PC-9 (cell line): ENCODE measurements at places on chromosomes 11 and 22.

GRCh38 chr22:17787716-17788330 lies 13.6 kb upstream of the BID start:
- DNase-seq = no peak

DNA sequence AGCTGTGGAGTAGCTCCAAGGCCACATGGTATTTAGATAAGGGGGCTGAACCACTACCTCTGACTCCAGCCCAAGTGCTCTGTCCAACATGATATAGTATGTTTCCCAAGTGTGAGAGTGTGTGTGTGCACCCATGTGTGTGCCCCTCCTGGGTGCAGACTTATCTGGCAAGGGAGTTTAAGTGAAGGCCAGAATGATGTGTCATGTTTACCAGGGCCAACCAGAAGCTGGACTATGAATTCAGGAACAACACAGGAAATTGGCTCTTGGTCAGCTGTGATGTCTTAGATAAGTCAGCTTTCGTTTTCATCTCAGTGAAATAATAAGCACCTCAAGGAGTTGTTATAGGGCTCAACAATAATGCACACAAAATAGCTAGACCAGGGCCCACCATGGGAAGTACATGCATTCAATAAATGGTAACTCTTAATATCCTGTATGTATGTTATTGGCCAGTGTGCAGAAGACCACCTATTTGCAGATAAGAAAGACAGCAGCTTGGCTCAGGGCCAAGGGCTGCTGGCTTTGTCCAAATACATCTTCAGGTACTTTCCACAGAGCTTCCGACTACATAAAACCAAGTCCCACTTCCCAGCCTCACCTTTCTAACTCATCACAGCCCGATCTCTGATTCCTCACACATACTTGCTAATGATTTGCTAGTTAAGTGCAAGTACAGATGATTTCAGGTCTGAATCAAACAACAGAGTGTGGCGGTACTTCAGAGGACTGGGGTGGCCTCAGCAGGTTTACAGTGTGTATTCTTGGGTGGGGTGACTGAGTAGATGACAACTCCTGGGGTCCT lies 120.9 kb downstream of the ME3 start:
- DNase-seq = peak; percentile 82

GRCh38 chr11:35112056-35112845 lies 26.7 kb upstream of the CD44 start:
- no peak for DNase-seq

GRCh38 chr11:269146-269890 lies 8.9 kb upstream of the NLRP6 start:
- DNase-seq = no peak

GRCh38 chr11:77789061-77789730 lies 31.3 kb downstream of the RSF1 start:
- no peak for DNase-seq

GRCh38 chr22:25139062-25139461 lies 60.6 kb upstream of the CRYBB3 start:
- no peak for DNase-seq

DNA sequence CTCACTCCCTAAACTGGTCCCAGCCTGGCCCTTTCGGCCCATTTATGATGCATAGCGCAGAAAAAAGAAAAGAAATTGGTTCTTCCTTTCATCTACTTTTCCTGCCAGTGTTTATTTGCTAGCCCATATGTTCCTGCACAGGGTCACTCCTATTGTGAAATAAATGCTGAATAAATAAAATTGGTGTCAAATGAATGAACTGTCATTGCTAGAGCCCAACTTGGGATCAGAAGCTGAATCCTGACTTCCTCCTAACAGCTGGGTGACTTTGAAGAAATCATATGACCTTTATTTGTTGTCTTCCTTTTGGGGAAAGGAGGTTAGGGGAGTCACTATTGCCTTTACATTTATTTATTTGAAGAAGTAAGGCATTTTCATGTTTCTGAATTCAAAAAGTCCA lies 92.0 kb downstream of the PRR5L start:
- no peak for DNase-seq

- no peak for DNase-seq
Observed at GRCh38 chr11:85886089-85887056, 31.2 kb downstream of the CCDC83 start.

- no peak for DNase-seq
Observed at GRCh38 chr22:31278626-31279326, 13.5 kb downstream of the PIK3IP1 start.

- DNase-seq = peak; percentile 39
Observed at GRCh38 chr11:29962243-29962642, 54.6 kb downstream of the KCNA4 start.

DNA sequence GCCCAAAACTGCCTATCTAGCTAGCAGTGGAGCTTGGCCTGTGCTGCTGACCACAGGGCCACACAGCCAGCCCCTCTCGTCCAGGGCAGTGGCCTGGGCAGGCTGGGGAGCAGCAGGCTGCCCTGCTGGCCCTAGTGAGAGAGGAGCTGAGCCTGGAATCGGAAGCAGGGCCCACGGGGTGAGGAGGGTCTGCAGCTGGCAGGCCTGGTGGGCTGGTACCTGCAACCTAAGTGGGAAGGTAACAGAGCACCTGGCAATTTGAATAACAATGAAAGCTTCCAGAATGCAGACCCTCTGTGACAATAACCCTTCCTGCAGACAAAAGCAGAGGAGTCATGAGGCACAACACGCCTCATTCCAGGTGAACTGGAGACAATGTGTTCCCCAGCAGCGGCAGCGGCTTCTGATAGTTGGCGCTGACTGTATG lies 31.8 kb upstream of the RFPL3 start:
- DNase-seq = no peak

DNA sequence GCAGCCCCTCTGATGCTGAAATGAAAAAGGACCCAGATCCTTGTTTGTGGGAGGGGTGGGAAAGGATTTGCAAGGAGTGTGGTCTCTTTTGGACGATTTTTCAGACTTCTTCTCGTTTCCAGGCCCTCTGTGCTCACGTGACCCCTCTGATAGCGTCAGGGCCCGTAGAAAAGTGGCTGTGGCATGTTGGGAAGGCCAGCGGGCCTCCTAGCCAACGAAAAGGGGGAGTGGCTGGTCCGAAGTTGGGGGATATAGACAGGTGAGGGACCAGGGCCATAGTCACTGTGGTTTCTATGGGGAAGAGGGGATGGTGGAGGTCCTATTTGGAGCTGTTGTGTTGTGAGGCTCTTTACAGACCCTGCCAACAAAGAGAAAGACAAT lies 6.6 kb downstream of the PARVB start:
- no peak for DNase-seq

- DNase-seq = no peak
Observed at GRCh38 chr22:30947816-30948454, 20.6 kb downstream of the MORC2 start.

GRCh38 chr22:48900327-48900597 lies 927.4 kb downstream of the BRD1 start:
- DNase-seq = no peak

DNA sequence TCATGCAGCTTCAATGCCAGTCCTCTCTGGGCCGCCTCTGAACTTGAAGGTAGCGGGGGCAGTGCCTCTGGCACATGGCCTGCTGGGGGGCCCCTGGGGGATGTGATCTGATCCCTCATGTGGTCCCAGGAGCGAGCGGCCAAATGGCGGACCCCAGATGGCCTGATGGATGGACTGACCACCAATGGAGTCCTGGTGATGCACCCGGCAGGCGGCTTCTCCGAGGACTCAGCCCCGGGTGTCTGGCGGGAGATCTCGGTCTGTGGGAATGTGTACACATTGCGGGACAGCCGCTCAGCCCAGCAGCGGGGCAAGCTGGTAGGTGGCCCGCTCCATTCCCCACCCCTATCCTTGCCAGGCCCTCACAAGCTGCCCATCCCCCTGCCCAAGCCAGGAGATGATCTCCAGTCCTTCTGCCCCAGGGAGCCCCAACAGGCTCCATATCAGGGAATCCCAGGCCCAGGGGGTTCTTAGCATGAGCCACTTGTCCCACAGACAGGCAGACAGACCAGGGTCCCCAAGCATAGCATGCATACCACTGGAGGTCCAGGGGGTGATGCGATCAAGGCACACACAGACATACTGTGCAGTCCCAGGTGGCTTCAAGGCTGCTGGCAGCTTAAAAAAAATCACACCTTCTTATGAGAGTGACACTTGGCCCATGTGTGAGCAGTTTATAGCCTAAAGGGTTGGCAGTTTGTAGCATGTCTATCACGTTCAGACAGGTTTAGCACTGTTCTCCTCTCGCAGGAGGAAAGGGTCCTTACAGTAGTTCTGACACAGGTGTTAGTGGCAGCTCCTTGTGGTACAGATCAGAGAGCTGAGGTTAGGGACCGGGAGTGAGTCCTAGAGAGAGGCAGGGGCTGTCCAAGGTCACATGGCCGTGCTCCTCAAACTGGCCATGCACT lies 6.4 kb upstream of the DPP3 start:
- no peak for DNase-seq

- DNase-seq = no peak
Observed at GRCh38 chr11:41190437-41191082, 268.9 kb downstream of the LRRC4C start.

- no peak for DNase-seq
Observed at GRCh38 chr11:106202935-106203620, 125.6 kb downstream of the AASDHPPT start.

- no peak for DNase-seq
Observed at GRCh38 chr11:107257710-107258109, 199.9 kb downstream of the CWF19L2 start.

- DNase-seq = no peak
Observed at GRCh38 chr11:132200353-132200936, 830.0 kb downstream of the NTM start.

DNA sequence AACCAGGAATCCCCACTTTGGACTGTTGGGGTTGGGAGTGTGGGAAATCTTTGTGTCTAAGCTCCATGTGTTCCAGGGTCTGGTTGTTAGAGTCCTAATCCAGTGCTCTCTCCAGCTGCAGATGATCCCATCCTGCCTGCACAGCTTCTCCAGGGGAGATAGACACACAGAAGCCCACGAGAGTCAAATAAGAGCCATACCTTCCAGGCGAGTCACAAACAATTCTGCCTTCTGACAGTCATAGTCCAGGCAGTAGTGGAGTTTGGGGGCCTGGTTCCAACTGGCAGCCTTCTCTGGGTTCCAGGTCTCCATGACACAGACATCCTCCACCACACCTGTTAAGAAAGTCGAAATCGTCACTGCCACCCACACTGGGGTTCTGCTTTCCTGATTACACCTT lies 32.1 kb downstream of the SYT13 start:
- no peak for DNase-seq

DNA sequence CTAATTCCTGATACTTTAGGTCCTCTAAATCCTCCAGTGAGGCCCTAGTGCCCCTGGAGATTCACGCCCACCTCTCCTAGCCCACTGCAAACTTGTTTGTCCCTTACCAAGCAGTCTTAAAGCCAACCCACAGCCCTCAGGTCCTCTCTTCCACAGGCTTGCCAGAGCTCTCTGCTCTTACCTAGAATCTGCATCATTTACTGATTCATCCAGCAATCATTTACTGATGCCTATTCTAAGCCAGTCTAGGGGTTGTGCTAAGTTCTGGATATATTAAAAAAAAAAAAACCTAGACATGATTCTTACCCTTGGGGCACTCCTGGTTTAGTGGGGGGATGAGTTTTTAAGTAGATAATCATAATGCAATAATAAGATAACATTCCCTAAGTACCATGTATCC lies 43.0 kb upstream of the PLET1 start:
- DNase-seq = no peak

DNA sequence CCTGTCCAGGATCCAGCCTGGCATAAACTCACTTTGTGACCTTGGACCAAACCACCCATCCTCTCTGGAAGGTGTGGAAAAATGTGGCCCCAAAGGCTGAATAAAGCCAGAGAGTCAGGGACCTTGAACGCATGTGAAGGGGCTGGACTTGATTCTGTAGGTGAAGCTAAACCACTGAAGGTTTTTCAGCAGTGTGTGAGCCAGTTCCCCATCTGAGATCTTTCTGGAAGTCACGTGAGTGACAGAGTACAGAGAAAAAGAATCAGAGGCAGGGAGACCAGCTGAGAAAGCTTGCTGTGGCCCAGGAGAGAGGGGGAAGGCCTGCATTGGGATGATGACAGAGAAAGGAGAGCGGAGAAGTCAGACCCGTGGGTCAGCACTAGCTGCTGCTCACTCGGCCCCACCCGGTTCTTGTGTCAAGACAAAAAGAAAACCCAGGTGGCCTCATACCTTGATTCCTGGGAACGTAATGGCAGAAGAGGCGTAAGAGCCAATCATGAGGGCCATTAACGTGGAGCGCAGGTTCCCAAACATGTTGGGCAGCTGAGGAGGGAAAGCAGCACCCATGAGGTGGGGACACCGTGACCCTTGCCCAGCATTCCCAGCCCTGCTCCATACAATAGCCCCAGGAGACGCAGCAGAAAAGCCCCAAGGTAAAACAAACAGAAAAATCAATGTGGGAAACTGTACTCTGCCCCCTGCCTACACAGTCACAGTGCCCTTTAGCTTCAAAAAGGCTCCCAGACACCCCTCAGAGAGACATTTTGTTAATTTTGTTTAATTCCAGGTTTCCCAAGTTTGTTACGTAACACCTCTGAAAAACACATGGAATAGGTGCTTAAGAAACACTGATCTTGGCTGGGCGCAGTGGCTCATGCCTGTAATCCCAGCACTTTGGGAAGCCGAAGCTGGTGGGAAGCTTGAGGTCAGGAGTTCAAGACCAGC lies 17.9 kb downstream of the SLC43A1 start:
- no peak for DNase-seq

DNA sequence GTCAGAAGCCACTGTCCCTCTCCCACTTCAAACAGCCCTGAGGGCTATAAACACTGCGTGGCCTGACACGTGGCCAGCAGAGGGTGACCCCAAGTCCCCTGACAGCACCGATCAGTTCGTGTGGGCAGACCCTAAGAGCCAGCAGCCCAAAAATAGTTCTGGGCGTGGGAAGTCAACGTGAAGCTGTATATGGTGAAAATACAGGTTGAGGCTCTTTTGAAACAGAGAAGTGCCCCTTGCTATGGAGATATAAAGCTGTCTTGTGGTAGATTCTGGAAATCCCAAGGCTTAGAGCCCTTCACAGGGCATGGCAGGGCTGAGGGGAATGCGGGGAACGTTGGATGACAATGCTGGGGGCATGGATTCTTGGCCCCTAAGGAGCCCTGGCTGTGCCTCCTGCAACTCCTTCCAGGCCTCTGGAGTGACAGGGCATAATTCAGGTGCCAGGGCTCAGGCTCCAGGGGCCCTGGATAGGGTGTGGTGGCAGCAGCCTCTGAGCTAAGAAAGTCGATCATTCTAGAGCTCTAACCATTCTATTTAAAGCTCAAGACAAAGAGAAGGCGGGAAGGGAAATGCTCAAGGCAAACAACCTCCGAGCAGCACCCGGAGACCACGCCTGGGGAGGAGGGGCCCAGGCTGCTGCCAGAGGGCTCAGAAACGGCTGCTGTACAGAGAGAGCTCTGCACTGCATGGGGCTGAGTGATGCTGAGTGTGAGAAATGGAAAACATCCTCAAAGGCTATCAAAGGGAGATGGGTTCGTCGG lies 60.4 kb upstream of the CD5 start:
- no peak for DNase-seq
